ENCODE measurements at places on chromosomes 6 and 20.

DNA sequence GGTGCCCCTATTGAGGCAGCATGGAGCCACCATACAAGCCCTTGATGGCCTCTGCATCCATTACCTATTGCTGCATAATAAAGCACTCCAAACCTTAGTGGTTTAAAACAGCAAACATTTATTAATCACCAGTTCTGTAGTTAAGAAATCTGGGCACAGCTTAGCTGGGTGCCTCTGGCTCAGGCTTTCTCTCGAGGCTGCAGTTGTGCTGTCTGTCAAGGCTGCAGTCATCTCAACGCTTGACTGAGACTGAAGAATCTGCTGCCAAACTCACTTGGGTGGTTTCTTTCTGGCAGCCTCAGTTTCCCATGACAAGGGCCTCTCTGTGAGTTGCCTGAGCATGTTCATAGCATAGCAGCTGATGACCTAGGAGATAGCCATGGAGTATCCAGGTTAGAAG is 207.4 kb upstream of the LRFN2 start:
- DNase-seq: no peak

DNA sequence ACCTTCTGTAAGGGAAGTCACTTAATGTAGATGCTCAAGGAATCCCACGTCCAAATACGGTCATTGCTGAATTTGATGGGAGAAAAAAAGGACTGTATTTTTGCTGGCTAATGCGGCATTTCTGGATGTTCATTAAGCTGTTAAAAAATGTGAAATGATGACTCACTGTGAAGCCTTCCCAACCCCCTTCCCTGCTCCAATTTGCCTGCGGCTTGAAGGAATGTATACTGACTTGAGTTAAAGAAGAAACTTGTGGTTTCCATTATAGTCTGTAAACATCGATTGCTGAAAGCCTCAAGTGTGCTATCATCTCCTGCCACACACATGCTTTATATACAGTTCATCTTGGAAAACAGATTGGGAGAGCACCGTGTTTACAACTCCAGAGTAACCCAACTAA is 249.1 kb upstream of the JAG1 start:
- no peak for DNase-seq

DNA sequence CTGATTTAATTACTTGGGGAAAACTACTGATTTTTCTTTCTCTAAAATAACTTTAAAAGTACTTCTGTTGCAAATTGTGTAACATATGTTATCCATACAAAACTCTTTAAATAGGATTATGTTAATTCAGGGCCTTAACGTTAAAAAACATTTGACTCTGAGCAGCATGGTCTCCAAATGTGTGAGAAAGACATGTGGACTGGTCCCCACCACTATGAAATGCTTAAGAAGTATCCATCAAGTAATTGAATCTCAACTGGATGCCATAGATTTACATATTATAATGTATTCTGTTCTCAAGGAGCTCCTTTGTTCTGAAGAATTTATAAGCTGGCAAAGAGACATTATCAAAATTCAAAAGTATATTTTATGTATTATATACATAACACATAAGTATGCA is 130.8 kb upstream of the HEY2 start:
- no peak for DNase-seq

DNA sequence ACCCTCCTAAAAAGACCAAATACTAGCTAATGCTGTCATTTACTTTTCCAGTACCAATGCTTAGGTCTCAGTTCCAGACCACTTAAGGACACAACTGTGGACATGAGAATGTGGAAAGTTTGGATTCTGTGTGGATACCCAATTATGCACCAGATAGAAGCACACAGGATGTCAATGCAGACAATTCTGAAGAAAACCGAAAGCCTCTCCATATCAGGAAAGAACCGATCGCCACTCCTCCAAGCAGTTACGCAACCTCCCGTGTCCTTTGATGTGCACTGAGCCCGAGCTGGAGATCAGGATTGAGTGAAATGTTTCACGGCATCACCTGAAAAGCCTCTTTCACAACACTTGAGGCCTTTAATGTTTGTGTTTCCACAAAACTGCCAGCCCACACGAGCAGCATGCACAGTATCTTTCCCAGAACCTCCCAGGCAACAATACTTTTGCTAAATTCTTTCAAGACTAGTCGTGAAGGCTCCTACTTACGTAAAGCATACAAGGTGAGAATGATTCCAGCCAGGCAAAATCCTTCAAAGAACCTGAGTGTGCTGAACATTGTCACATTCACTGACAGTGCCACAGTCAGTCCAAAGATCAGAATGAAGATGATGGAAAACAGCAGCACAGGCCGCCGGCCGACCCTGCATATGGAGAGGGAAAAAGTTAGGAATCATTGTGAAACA is 47.0 kb downstream of the SLC22A23 start:
- no peak for DNase-seq

DNA sequence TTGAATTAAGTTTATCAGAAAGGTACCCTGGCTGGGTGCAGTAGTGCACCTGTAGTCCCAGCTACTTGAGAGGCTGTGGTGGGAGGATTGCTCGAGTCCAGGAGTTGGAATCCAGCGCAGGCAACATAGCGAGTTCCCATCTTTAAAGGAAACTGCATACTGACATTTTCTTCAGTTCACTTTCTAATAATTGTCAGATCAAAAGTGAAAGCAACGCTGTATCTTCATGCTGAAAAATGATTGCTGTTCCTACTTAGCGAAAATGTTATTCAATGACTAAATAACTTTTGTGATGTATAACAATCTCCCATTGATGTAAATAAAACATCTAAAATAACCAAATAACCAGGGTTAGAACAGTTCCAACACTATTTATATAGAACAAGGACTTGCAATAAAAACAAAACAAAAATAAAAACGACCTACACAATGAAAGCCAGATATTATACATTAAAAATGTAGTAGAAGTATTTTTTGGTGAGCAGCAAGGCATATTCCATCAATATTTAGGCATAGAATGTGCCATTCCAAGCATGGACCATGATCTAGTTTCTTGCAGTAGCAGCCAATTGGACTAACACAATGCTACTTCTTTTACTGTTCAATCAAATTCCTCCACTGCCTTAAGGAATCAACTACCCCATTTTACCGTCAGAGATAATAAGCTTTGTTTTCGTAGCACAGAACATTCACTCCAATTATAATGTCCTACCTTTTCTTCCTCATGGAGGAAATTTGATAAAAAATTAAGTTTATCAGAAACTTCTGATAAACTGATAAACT is 1.5 kb downstream of the LATS1 start:
- no peak for DNase-seq
